Activated CD4-positive, alpha-beta T cell treated with anti-CD3 and anti-CD28 coated beads, Interleukin-2, amount 50 U/mL, for 1 hour (primary cell): ENCODE measurements at places on chromosomes 5 and 9.

DNA sequence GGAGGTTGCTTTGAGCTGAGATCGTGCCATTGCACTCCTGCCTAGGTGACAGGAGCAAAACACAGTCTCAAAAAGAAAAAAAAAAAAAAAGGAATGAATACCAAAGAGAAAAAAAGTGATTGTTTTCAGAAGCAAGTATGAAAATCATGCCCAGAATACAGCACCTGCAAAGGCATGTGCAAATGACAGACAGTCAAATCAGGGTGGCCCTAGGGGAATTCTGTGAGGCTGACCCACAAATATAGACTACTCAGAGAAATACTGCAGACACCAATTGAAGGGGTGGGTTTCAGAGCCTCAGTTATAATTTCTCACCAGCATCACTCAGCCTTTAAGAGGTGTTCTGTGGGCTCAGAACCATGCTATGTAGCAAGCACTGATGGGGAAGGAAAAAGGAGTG lies 28.6 kb downstream of the DCAF12 start:
- DNase-seq: no peak

GRCh38 chr9:35636135-35636876 lies 14.4 kb downstream of the SIT1 start:
- DNase-seq: no peak

DNA sequence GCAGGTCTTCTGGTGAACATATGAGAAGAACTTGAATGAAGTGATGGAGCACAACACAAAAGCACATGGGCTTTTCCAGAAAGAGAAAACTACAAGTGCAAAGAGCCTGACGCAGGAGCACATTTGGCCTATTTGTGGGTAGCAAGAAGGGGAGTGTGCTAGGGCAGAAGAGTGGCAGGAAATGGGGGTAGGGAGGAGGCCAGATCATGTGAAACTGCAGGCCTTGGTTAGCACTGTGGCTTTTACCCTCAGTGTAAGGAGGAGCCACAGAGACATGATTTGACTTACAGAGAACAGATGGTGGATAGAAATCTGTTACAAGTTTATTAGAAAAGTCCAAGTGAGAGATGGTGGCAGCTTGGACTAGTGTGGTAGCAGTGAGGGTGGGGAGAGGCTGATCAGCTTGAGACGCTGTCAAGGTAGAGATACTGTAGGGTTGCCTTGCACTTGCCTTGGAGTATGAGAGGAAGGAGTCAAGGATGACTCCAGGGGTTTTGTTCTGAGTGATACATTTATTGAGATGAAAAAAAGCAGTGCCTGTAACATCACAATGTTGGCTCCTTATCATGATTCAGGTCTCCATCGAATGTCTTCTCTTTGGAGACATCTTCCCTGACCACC lies 126.7 kb downstream of the PPP2R2B start:
- DNase-seq: peak; percentile 24

DNA sequence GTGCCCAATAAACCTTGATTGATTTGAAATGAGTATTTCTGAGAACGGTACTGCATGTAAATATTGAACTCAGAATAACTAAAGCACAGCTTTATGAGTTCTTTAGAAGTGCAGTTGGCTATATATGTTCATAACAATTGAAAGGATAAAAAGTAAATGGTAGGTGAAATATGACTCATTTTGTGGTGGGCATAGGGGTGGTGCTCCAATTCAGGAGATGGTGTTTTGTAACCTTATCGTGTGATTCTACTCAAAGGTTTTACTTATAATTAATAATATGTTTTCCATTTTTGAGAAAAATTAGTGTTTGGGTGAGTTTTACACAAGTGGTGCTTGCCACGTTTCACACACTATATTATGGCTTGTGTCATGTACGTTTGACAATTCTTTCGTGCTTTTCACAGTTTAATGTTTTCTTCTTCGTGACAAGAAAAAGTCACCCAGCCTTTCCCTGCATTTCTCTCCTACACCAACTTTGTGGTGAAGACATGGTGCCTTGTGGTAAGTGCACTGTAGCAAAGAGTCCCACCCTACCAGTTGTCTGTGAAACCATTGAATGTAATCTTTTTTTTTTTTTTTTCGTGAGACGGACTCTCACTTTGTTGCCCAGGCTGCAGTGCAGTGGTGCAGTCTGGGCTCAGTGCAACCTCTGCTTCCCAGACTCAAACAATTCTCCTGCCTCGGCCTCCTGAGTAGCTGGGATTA lies 492.5 kb upstream of the SGCD start:
- DNase-seq: no peak

GRCh38 chr9:35951736-35952135 lies 6.2 kb downstream of the OR2S2 start:
- no peak for DNase-seq

- DNase-seq: no peak
Observed at GRCh38 chr9:122191584-122191983, 31.9 kb downstream of the MORN5 start.

DNA sequence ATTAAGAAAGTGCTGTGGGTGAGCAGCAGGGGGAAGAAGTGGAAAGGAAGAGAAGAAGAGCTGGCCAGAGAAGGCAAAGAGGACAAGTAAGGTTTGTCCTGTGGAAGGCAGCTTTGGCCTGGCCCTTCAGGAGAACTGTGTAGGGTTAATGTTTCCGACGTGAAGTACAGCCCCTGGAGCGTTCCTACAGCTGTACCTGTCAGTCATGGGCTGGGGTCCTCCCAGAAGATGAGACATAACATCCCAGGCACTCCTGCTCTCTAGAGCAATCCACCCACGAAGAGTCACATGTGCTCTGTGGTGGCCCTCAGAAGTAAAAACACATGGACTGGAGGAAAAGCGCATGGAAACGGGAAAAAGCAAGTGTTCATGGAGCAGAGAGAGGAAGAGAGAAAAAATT lies 237.4 kb downstream of the CAAP1 start:
- no peak for DNase-seq

GRCh38 chr5:103475629-103476240 lies 86.9 kb downstream of the NUDT12 start:
- DNase-seq: no peak

GRCh38 chr9:110427497-110428104 lies 89.9 kb upstream of the TXNDC8 start:
- DNase-seq: no peak

GRCh38 chr5:133696782-133697507 lies 84.6 kb upstream of the FSTL4 start:
- DNase-seq: no peak

DNA sequence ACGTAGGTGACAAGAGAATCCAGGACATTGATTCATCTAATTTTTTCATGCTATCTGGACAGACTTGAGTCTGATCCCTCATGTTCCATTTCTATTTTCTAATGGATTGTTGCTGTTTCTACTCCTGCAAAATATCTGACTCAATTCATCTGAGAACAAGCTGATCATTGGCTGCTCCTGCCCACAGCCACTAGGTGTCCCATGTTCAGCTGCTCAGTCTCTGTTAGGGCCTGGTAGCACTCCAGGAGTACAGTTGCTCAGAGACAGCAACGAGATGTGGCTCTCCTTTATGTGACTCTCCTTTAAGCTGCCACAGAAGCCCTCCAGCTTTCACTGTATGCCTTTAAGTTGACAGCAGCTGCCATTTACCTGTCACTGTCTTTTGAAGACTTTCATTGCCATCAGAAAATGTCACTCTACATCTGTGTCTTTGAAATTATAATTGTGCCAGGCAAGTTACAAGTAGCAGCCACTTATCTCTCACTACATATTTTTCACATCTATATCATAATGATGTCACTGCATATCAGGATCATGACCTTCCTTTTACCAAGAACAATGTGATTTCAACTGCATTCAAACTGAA lies 1944.2 kb upstream of the NUDT12 start:
- no peak for DNase-seq

DNA sequence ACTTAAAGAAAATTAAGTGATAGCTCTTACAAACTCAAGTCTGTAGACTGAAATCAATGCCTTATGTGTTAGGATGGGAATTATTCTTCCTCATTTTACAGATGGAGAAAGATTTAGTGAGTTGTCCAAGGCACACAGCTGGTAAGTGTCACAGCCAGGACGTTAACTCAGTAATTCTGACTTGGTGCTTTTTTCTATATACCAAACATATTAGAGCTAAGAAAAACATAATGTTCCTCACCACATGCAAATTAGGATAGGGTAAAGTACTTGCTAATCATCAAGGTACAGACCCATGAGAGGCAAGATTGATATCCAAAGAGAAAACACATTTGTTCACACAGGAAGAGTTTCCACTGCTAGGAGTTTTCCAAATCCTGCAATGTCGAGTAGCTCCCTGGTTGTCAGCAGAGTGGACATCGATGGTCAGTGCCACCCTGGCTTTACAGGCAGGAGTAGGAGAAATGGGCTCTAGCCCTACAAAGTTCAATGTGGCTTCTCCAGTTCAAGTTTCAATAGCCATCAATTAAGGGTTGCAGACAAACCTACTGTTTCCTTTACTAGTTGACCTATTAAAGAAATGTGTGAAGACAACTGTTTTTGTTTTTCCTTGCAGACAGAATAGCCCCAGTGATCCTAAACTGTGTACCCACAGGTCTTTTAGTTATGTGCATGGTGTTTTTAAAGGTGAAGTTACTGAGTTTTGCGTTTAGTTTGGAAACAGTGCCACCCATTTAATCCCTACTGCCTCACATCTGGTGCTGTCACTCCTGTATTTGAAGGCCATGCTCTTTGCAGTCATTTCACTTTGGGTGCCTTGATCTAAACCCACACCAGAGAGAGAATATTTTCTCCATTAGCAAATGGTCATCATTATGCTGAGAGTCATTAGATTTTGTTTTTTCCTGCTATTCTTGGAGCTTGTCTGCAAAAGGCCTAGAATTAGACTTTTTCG lies 460.8 kb upstream of the SMARCA2 start:
- no peak for DNase-seq

- no peak for DNase-seq
Observed at GRCh38 chr9:86563350-86563749, 209.1 kb upstream of the TUT7 start.

DNA sequence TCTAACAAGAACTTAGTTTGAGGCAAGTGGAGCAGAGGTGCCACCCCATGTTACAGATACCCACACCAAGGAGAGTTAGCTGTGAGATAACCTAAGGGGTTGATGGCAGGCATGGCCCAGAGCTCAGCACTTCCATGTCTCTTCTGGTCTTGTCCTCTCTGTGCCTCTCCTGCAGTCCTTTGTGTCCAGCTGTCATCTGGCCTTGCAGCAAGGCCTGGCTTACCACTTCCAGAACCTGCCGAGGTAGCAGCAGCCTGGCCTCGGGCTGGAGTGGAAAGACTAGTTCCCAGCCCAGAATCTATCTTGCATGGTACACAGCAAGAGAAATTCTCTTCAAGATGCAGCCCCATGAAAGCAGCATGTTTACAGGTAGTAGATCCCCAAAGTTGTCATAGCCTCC lies 41.5 kb downstream of the PIP5K1B start:
- no peak for DNase-seq

- no peak for DNase-seq
Observed at GRCh38 chr5:175695161-175696126, 37.6 kb downstream of the HRH2 start.

GRCh38 chr9:77744841-77745430 lies 96.8 kb upstream of the GNA14 start:
- DNase-seq: no peak

DNA sequence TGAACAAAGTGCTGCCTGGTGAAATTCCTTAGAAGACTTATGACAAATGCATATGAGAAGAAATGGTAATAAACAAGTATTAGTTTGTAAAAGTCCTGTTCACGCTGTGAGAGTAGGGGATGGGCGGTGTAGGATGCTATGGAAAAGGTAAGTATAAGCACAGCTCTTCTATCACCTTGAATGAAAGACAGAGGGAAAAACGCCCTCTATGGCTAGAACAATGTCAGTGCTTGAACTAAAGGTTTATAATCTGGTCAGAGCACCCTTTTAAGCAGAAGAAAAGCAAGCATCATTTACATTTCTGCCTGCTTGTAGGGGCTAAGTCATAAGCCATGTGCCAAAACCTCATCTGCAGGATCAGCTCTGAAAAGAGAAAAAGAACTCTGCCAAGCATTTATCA lies 115.2 kb downstream of the LHFPL2 start:
- DNase-seq: no peak

- DNase-seq: no peak
Observed at GRCh38 chr5:123546657-123547056, 34.7 kb downstream of the CSNK1G3 start.

DNA sequence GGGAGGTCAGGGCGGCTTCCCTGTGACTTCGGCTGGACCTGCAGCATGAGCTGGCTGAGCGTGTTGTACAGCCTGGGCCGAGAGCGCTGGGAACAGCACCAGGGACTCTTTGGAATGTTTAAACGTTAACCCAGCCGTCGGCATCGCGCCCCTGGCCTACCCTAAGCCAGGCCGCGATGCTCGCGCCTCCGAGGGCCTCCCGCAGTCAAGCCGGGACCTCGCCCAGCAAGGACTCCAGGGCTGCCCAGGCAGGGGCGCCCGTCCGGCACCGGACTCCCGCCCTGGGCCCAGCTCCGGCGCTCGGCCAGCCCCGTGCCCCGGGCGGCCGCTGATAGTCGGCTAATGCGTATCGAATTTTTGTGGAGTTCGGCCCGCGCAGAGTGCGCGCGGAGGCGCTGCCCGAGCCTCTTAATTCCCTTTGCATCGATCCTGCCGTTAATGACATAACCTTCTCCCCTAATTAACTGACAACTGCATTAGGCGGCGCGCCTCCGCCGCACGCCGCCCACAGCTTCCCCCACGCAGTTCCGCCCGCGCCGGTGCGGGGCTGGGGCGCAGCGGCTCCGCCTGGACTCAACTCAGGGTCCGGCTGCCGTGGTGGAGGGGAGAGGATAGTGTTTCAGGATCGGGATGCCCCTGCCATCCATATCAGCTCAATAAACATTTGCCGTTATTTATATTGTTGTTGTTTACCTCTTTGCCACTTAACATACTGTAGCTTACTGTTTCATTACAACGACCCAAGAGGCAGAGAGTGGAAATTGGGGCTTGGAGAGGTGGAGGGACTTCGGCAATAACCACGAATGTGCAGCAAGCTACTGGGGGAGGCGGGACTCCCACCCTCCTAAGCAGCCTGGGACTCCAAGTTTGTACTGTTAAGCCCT lies 28.8 kb upstream of the CDC23 start:
- DNase-seq: no peak

GRCh38 chr9:38066914-38067858 lies 1.8 kb downstream of the SHB start:
- peak; percentile 9 for DNase-seq

- no peak for DNase-seq
Observed at GRCh38 chr5:97501286-97501964, 318.4 kb upstream of the RIOK2 start.

DNA sequence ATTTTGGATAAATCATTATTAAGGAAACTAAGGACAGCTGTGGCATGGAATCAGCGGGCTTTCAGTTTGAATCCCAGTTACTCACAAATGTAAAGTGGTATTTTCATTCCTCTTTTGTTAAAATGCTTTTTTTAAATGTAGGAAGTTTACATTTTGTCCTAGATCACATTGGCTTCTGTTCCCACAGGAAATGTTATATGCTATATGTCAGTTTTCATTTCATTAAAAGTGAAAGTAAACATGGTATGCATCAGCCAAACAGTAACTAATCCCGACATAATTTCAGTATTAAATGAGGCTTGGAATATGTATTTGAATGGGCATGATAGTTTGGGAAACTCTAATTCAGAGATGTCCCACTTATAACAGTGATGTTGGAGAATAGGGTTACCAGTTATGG lies 18.6 kb upstream of the SMIM15 start:
- no peak for DNase-seq

GRCh38 chr9:108207561-108208165 lies 648.1 kb downstream of the ACTL7B start:
- DNase-seq: no peak

- DNase-seq: no peak
Observed at GRCh38 chr9:21392270-21392669, 7.1 kb upstream of the IFNA2 start.

GRCh38 chr5:116442095-116442534 lies 132.5 kb downstream of the SEMA6A start:
- no peak for DNase-seq
